Thyroid gland (tissue), 4 donors: ENCODE measurements at places on chromosomes 13 and 19. TPM values are rescaled to one million over a fixed set of nuclear protein-coding genes. Genes with fewer than 3 reads are reported as not detected.

- no peaks in the 10 kb centered on the region for H3K27me3 ChIP-seq
- H3K36me3 ChIP-seq, result no peaks in the 10 kb centered on the region
- H3K4me1 ChIP-seq, result peaks cover 7% of the 10 kb centered on the region
- no peak overlapping the region for H3K27ac ChIP-seq
- DNase-seq, result no peak
Measured at GRCh38 chr19:16295057-16295456, 29.6 kb upstream of the KLF2 start.

DNA sequence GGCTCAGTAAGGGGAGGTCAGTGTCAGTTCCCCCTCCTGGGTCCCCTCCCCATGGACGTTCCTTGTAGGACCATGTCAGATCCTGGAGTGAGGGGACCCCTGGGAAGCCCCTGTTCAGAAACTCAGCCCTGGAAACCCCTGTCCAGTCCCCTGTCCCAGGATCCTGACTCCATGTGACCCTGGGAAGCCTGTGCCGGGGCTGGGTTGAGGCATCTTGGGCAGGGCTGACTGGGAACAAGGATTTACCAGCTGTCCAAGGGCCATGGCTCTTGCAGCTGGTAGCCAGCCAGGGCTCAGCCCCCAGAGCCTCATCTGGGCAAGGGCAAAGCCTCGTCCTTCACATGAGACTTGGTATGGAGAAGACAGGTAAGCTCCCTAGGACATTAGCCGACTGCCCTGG, 25.1 kb downstream of the CEACAM4 start:
- no peak overlapping the region for H3K4me3 ChIP-seq
- H3K4me1 ChIP-seq, result no peaks in the 10 kb centered on the region
- H3K27me3 ChIP-seq, result no peaks in the 10 kb centered on the region
- no peak for DNase-seq

NLRP5 gene
- total RNA-seq, result not detected

GRCh38 chr19:4346020-4346383, 2.6 kb downstream of the MPND start:
- H3K27me3 ChIP-seq, result no peaks in the 10 kb centered on the region
- H3K36me3 ChIP-seq, result no peaks in the 10 kb centered on the region
- no peak overlapping the region for H3K27ac ChIP-seq

GRCh38 chr13:33775339-33776108, 42.4 kb upstream of the RFC3 start:
- H3K36me3 ChIP-seq, result no peaks in the 10 kb centered on the region
- H3K4me1 ChIP-seq, result no peaks in the 10 kb centered on the region
- H3K27me3 ChIP-seq, result no peaks in the 10 kb centered on the region
- no peak overlapping the region for H3K27ac ChIP-seq
